DMS 273 treated with DMSO at 0.1 percent for 48 hours (cell line): ENCODE measurements at places on chromosomes 5 and 9.

- DNase-seq, result no peak
Observed at GRCh38 chr9:33506626-33507370, 17.3 kb upstream of the ANKRD18B start.

- no peak for DNase-seq
Observed at GRCh38 chr9:4382722-4383317, 83.0 kb upstream of the GLIS3 start.

DNA sequence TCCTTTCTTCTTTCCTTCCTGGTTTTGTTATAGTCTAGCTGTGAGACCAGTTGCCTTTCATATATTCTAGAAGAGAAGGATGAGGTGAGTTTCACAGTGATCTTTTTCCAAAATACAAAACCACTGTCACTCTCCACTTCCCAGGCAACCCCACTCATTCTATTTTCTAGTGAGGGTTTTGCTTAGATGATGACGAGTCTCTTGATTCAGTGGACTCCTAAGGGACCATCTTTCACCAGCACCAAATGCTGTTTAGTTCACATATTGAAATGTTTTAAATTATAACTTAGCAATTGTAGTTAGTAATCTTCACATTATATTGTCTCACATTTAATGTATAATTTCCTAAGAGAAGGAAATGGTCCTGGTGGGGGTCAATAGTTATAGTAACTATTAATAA, 25.2 kb downstream of the PIK3R1 start:
- DNase-seq, result no peak

DNA sequence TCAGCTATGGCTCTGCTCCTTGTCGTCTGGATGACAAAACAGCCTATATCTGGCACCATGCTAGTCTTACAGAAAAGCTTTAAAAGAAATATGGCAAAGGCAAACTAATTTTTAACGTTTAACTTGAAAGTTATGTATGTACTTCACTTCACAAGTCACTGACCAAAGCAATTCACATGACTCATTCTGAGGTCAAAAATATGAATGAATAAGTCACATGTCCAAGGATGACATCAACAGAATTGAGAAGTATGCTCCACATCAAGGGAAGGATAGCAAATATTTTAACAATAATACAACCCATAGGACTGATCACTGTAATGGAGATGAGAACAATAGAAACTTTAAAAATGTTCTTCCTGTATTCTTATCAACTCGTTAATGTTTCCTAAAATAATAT, 1072.6 kb upstream of the NUDT12 start:
- DNase-seq, result no peak

DNA sequence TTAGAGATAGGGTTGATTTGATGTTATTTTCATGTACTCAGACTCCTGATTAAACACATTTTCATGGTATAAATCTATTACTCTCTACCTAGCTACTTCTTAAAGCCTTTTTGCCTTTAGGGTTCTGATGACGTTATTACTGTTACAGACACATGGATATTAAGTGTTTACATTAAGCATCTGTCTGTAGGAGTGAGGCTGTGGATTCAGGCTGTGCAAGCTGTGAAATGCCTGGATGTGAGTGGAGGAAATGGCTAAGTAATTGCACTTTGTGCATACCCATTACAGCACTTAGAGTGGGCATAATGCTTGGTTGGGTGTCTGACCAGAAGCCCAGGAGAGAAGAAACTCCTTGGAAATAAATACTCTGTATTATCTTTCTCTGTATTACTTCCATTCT, 186.8 kb downstream of the SNX18 start:
- peak; percentile 10 for DNase-seq

- DNase-seq, result no peak
Observed at GRCh38 chr5:5980538-5980895, 397.8 kb downstream of the MED10 start.

GRCh38 chr9:90103771-90104170, 499.0 kb downstream of the GADD45G start:
- DNase-seq, result no peak

- no peak for DNase-seq
Observed at GRCh38 chr5:40681363-40682153, 1.8 kb downstream of the PTGER4 start.

DNA sequence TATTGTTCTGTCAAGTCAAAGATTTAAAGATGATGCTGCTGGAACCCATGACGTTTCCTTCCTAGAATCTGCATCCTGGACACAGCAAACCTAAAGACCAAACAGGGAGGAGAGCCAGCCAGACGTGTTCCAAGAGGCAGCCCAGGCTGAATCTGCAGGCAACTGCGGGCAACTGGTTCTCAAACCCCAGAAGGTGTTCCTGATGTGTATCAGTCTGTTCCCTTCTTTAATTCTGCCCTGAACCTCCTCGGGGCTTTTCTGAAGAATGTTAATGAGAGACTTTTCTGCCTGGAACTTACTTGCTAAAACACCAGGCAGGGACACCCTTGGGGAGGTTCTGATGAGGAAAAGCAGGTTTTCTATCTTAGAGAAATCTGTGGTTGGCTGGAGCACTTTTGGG, 132.8 kb upstream of the RETREG1 start:
- no peak for DNase-seq

DNA sequence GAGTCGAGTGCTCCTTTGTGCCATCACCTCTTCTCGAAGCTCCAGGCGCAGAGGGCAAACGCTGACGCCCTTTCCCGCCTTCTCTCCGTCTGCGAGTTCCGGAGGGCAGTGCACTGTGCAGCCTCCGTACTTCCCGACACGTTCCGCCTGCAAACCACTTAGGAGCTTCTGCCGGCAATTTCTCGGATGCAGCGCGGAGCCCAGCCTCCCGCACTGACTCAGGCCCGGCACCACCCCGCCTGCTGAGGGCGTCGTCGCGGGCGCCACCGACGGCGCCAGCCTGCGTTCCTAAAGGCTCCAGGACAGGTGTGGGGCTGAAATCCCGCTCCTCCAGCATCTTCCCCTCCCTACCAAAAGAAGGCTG, 9.3 kb upstream of the TRIM36 start:
- DNase-seq, result no peak

DNA sequence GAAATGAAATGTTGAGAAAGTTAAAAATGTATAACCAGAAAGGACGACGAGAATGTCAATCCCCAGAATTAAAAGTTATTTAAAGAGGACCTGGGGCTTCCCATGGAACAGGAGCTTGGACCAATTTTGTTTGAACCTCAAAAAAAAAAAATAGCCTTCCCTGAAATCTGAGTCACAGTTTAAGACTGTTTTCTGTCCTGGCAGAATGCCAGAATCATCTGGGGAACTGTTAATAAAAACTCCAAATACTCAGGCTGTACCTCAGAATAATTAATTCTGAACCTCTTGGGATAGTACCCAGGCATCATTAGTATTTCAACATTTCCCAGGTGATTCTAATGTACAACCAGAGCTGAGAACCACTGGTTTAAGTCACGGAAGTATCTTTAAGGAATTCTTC, 102.2 kb upstream of the SLCO6A1 start:
- DNase-seq, result no peak

DNA sequence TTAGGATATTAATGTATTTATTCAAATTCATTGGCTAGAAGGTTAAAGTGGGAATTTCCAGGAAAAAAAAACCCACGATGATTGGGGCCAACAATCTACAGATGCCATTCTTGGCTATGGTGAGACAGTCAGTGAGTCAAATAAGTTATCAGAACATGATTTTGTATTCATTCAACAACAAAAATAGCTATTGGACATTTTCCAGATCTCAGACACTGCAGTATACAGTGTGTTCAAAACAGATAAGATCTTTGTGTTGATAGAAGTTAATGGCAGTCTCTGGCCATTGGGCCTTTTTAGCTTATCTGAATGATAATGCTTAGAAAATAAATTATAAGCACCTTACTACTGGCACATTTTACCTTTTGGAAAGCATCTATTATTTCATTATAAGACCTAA, 547.7 kb downstream of the MAT2B start:
- no peak for DNase-seq

- DNase-seq, result no peak
Observed at GRCh38 chr5:83312663-83313062, 158.9 kb upstream of the VCAN start.

GRCh38 chr9:101738566-101739183, at the start of gene GRIN3A:
Gene GRIN3A (minus strand): TSS chr9:101738647. CDS start chr9:101737979, 668 bp downstream.
- no peak for DNase-seq
